Tibial artery (tissue), 4 donors: ENCODE measurements at places on chromosomes 4 and X.

GRCh38 chr4:139587446-139587845, 31.4 kb upstream of the SETD7 start:
- H3K27me3 ChIP-seq, result no peaks in the 10 kb centered on the region
- H3K4me1 ChIP-seq, result no peaks in the 10 kb centered on the region
- H3K36me3 ChIP-seq, result no peaks in the 10 kb centered on the region
- H3K4me3 ChIP-seq, result no peak overlapping the region

DNA sequence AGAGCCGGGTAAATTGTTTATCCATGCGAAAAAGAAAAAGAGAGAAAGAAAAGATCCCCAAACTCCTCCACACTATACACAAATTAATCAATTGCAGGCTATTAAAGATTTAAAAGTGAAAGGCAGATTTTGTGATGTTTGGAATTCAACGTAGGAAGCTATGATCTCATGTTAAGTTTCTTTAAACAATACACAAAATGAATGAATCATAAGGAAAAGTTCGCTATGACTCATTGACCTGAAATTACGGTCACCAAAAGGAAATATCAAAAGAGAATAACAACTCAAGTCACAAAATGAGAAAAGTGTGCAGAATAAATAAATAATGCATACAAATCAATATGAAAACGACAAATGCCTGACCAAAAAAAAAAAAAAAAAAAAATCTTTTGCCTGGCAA, 28.6 kb downstream of the CLNK start:
- H3K27ac ChIP-seq, result no peak overlapping the region
- no peaks in the 10 kb centered on the region for H3K4me1 ChIP-seq
- no peaks in the 10 kb centered on the region for H3K27me3 ChIP-seq
- H3K36me3 ChIP-seq, result no peaks in the 10 kb centered on the region
- no peak for DNase-seq

DNA sequence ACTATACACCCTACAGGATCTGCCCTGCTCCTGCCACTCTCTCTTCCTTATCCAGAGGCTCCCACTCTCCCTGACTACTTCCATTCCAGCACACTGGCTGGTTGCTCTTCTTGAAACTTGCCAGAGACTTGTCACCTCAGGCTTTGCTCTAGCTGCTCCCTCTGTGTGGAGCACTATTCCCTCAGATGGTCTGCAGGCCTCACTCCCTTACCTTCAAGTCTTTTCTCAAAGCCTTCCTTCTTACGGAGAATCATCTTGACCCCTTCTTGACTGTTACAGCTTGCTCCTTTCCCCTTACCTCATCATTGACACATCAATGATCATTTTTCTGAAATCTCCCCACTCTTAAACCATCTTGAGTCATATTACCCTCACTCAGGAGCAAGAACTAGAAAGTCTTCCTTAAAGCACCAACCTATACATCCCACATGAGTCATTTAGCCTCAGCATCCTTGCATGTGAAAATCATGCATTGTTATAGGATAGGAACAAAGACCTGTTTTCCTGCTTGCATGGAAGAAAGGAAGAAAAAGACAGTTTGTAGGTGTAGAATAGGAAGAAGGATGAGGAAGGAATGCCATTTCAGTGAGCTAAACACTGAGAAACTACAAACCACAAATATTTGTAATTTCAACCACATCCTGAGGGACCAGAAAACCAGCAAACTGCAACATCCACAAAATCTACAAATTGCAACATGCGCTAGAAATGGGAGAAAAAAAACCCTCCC, 55.7 kb downstream of the ANTXR2 start:
- no peak for DNase-seq
- H3K4me1 ChIP-seq, result peaks cover 9% of the 10 kb centered on the region
- H3K4me3 ChIP-seq, result no peak overlapping the region
- no peak overlapping the region for H3K27ac ChIP-seq

GRCh38 chr4:125725957-125726525, 411.3 kb downstream of the FAT4 start:
- H3K36me3 ChIP-seq, result no peaks in the 10 kb centered on the region
- H3K4me3 ChIP-seq, result no peak overlapping the region
- no peak for DNase-seq
- H3K4me1 ChIP-seq, result no peaks in the 10 kb centered on the region

DNA sequence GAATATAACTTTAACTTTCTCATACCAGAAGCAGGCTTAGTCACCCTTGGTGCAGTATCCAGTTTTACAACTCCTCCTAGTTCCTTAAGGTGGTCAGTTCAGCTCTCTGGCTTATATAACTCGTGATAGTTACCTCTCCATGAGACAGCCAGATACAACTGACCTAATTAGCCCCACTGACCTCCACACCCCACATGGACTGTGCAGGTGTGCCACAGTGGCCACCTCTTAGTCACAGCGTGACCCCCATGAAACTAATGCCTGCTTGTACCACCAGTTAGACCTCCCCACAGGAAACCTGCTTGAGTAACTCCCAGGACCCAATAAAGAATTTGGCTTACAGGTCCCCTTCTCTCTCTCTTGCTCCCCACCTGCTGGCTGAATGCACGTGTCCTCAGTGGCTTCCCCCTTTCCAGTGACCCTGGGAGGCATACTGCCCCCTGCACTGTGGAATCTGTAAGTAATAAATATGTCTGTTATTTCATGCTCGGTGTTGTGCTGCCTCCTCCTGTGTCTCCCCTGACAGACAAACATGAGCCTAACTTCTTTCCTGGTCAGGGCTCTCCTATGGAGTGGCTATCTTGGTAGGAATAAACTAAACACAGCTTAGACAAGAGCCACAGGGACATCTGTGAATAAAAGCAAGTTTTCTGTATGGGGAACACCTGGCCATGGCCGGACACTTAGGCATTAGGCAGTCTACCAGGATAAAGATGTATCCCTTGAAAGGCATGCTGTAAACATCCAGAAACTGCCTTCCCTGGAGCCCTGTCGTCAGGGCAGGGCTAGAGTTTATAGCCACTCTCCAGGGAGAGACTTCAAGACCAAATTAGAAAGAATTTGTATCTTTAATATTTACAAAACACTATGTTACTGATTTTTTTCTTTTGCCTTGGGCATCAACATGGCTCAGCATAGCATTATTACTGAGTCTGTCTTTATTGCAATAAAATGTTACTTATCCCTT, 209.7 kb upstream of the BOD1L1 start:
- no peaks in the 10 kb centered on the region for H3K36me3 ChIP-seq
- no peak for DNase-seq
- H3K27me3 ChIP-seq, result no peaks in the 10 kb centered on the region
- H3K4me1 ChIP-seq, result no peaks in the 10 kb centered on the region

- H3K4me3 ChIP-seq, result no peak overlapping the region
- no peak for DNase-seq
- no peaks in the 10 kb centered on the region for H3K27me3 ChIP-seq
- no peak overlapping the region for H3K27ac ChIP-seq
- H3K4me1 ChIP-seq, result peaks cover 14% of the 10 kb centered on the region
Measured at GRCh38 chr4:41619161-41619560, 81.2 kb downstream of the LIMCH1 start.

DNA sequence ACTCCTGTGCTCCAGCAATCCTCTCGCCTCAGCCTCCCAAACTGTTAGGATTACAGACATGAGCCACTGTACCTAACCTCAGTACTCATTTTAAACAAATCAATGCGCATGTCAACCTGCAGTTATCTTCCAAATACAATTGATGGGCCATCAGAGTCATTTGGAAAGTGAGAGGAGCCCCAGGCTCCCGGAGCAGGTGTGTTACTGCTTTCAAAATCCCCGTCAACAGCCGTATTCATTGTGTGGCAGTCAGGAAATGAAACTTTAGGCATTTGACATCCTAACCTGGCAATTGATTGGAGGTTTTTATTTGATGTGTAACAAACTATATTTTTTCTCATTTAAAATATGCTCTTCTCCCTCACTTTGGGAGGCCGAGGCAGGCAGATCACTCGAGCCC, 623.6 kb upstream of the TENM3 start:
- no peak overlapping the region for H3K27ac ChIP-seq
- H3K27me3 ChIP-seq, result no peaks in the 10 kb centered on the region
- no peaks in the 10 kb centered on the region for H3K4me1 ChIP-seq

- H3K27me3 ChIP-seq, result no peaks in the 10 kb centered on the region
- H3K27ac ChIP-seq, result no peak overlapping the region
- no peaks in the 10 kb centered on the region for H3K36me3 ChIP-seq
- no peaks in the 10 kb centered on the region for H3K4me1 ChIP-seq
- DNase-seq, result no peak
- H3K4me3 ChIP-seq, result no peak overlapping the region
Measured at GRCh38 chrX:47586043-47586787, 4.0 kb downstream of the TIMP1 start.

DNA sequence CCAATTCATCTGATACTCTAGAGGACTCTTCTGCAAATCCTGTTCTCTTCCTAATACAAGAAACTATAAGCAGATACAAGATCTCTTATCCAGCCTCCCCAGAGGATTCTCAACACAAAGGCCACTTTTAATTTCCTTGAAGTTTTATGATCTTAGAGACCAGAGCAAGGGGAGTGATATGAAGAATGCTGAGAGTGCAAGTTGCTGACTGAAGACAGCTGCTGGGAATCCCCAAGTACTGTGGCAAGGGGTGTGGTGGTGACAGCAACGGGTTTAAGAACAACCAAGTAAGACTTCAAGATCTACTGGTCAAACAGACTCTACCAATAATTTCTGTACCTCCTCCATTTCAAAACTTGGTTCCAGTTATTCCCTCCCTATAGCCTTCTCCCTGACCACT, 7.0 kb downstream of the AMMECR1 start:
- no peaks in the 10 kb centered on the region for H3K4me1 ChIP-seq
- H3K4me3 ChIP-seq, result no peak overlapping the region
- H3K27ac ChIP-seq, result no peak overlapping the region
- no peak for DNase-seq
- H3K27me3 ChIP-seq, result no peaks in the 10 kb centered on the region
- no peaks in the 10 kb centered on the region for H3K36me3 ChIP-seq

DNA sequence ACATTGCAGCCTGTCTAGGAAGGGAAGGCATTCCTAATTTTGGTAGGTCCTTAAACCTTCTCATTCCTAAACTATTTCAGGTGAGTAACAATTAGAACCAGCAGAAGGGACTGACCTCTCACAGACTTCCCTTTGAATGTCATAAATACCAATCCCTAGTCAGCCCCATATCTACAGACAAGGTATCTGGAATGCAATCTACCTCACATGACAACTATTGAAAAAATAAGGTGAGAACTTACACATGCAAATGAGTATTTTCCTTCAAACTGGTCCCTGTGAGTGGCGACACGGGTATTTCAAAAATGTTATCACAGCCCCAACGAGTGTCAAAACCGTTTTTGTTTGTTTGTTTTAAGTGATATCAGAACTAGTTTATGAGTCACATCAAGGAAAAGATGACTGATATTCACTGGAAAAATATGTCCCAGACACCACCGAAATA, 102.4 kb upstream of the VCX2 start:
- H3K27me3 ChIP-seq, result no peaks in the 10 kb centered on the region
- H3K4me3 ChIP-seq, result no peak overlapping the region
- DNase-seq, result no peak
- H3K27ac ChIP-seq, result no peak overlapping the region
- no peaks in the 10 kb centered on the region for H3K36me3 ChIP-seq

- no peaks in the 10 kb centered on the region for H3K27me3 ChIP-seq
- H3K4me1 ChIP-seq, result peaks cover 31% of the 10 kb centered on the region
- peak; percentile 60 for DNase-seq
- peak overlapping the region; percentile 78 for H3K4me3 ChIP-seq
- H3K27ac ChIP-seq, result peak overlapping the region; percentile 80
Measured at GRCh38 chr4:185470501-185471195, 885 bp downstream of the CCDC110 start.
